ENCODE measurements at places on chromosomes 12 and 14.

- no peak for DNase-seq
Observed at GRCh38 chr12:96112733-96113132, 77.3 kb upstream of the LTA4H start.

GRCh38 chr12:45695606-45696005 is 33.9 kb upstream of the ARID2 start:
- no peak for DNase-seq

DNA sequence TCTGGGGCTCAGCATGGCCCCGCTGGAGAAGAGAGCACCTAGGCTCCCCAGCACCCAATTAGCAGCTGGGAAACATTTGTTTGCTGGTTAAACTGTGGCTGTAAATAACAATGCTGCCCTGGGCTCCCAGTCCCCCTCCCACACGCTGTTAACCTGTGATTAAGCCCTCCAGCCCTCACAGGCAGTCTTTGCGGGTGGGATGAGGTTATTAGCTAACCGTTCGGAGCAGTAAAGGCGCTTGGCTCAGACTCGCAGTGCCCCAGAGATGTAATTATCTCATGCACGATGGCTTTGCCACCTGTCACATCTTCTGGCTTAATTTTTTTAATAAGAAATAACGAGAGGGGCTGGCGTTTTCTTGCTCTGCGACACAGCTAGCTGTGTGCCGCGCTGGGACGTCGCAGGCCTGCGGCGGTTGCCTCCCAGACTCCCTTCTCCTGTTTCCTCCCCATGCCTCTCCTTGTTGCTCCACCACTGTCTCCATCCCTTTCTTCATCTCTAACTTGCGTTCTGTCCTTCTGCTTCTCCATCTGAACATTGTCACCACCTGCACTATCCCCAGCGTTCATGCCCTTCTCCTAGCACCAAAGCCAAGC is 239.2 kb upstream of the FKBP4 start:
- DNase-seq = no peak

DNA sequence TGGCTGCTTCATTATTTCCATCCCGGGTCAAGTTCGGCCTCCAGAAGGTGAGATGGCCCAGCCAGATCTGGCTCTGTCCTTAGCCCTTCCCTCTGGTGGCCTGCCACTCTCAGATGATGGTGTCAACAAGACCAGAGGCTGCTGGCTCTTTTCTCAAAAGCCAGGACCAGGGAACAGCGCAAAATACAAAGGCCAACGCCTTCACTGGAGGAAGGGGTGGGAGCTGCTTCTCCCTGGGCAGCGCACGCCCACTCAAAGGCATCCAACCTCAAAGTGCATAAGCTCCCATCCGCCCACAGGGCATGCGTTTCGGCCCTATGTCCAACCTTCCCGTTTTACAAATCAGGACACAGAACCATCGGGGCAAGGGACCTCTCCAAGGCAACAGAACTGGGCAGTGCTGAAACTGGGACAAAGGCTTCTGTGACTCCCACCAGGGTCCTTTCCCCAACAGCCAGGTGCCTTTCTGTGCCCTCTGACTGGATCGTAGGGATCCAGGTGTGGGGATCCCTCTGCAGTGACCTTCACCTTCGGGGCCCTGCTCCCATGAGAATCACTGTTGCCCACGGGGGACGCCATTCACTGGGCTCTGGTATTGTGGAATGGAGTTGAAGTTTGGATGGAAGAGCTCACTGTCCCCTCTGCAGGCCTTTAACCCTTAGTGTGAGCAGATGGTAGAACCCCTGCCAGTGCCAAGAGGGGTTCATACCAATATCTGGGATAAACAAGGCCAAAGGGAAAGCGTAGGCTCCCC is 76.8 kb downstream of the NINJ2 start:
- DNase-seq = no peak

DNA sequence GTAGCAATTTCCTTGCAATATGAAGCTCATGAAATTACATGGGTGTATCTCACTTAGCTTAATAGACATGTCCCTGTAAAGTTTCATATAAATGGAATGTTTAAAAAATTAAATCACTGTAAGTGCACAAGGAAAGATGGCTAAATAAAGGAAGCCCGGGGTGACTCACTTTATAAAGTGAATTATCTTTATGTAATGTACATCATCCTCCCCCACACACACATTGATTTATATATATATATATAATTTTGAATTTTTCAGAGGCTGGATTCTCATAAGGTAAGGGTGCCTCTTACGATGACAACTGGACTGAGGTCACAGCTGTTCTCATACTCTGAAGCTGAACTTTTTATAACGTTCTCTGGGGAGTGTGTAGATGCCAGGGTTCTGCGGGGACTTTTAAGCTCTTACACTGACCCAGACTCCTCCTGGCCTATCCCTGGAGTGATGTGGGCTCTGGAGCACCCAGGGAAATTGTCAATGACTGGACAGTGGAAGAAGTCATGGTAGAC is 108.7 kb upstream of the HIF1A start:
- DNase-seq = no peak

- DNase-seq = peak; percentile 80
Observed at GRCh38 chr12:47080725-47081502, 1.2 kb upstream of the AMIGO2 start.

- no peak for DNase-seq
Observed at GRCh38 chr14:100878271-100879146, 25.0 kb downstream of the RTL1 start.

- no peak for DNase-seq
Observed at GRCh38 chr12:111072299-111072698, 151.9 kb upstream of the MYL2 start.

DNA sequence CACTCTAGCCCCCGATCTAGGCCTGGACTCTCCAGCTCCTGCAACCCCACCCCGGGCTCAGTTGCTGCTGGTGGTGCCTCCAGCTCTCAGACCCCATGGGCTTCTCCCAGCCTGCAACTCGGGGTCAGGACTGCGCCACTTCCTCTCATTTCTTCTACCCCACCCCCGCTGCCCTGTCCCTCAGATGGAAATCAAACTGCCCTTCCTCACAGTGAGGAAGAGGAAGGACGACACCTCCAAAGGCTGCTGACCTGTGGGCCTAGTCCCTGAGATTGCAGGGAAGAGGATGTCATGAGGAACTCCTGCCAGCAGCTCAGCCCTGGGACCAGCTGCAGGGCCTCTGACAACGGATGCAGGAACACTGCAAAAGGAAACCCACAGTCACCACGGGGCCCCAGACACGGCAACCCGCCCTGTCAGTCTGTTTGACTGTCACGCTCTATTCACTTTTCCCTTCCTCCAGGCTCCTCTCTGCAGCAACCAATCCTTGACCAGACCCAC is 29.3 kb upstream of the PNMA1 start:
- peak; percentile 79 for DNase-seq

- no peak for DNase-seq
Observed at GRCh38 chr12:10563002-10563401, 50.4 kb downstream of the MAGOHB start.

DNA sequence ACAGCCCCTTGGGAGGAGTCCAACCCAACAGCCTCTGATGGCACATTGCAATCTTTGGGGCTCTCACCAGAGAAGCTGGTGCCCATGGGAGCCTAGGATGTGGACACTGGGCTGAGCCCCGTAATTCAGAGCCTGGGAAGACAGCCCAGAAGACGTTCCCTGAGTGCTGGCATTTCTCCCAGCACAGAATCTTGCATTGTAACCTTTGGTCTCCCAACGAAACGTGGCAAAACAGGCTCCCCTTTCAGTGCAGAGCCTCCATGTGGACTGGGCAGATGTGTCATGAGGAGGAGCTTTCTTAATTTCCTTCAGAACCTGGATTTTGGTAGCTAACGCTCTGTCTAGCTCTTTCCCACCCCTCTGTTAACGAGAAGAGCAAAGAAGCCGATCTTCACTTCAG is 26.3 kb downstream of the BATF start:
- no peak for DNase-seq

- DNase-seq = no peak
Observed at GRCh38 chr14:46496409-46496808, 155.2 kb downstream of the RPL10L start.

DNA sequence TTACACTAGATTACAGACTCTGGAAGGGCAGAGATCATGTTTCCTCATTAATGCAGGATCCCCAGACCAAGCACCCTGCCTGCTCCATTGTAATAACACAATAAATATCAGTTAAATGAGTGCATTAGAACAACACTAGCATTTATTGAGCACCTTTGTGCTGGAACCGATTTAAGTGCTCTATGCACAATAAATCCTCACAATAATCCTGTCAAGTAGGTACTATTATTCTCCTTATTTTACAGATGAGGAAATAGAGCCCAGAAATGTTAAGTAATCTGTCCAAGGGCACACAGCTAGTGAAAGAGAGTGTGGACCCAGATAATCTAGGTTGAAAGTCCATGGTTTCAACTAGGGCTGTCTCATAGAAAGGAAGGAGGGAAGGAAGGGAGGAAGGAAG is 69.8 kb downstream of the MAP1LC3B2 start:
- no peak for DNase-seq

DNA sequence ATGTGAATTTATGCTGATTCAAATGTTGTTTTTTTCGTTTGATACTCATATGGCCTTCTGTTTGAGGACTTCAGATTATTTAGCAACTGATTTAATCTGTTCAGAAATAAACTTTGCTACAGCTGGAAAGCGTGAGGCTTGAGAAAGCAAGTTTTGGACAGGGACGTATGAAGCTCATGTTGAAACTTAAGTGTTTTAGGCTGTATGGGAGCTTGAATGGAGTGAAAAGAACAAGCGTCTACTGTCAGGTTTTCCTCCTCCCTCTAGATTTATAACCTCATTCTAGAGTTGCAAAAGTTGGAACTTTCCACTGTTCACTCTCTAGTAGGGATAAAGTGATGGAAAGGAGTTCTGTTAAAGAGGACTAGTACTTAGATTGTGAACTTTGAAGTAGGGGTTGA is 1.0 kb downstream of the PRPF39 start:
- DNase-seq = no peak

DNA sequence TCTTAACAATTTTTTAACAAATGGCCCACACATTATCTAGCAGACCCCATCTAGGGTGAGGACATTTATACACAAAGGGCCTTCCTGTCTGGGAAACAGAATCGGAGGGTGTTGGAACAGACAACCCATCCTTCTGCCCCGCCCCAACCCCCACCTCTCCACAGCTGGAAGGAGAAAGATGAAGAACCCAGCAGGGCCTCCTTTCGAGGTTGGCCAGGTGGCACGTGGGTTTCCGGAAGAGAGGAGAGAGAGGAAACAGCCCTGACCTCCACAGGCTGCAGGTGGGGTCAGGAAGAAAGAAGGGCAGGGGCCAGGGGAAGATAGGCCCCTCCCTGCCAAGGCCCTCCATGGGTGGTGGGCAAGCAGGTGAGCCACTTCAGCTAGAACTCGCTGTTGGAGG is 57.2 kb downstream of the LRRC74A start:
- no peak for DNase-seq

GRCh38 chr12:32894566-32894965 is 2.0 kb downstream of the PKP2 start:
- no peak for DNase-seq

GRCh38 chr12:51827925-51828818 is 20.3 kb downstream of the FIGNL2 start:
- peak; percentile 86 for DNase-seq

DNA sequence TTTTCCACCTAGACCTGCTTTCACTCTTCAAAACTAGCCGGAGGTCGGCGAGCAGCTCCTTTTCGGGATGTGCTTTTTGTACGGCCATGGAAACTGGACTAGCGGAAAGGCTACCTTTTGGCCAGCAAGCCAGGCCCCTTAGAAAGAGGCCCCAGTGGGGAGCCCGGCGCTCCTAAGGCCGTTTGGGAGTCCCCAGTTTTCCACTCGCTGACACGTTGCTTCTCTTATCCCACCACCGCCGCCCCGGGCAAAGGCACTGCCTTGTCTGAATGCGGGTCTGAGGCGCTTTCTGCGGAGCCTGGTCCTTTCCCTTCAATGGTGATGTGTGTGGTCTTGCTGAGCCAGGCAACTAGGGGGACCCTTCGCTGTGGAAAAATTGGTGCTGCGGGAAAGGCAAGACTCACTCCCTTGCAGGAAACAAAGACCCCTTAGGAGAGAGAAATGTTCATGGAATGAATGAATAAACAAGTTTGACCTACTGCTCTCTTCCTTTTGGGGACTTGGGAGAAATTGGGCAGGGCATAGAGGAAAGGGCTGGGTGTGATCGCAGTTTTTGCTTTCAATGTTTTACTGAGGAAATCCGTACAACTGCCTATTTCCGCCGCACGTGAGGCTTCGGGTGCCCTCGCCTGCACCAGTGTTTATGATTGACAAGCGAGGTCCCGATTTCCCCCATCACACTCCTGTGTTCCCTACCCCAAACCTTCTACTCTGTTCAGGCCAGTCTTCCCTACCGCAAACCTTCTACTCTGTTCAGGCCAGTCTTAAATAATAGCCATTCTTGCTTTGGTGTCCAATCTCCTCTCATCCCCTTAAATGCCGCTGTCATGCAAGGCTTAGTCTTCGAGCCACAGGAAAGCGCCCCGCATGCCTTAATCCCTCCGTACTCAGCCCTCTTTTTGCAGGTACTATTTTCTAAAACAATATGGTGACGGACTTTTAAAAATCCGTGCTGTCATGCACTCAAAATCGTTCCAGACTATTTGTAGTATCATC is 1.0 kb upstream of the SLC38A2 start:
- peak; percentile 67 for DNase-seq
